Stimulated activated CD8-positive, alpha-beta memory T cell treated with anti-CD3 and anti-CD28 coated beads, Interleukin-2, amount 100 ng/mL, for 1 hour (primary cell): ENCODE measurements at places on chromosomes 1 and 21.

- DNase-seq, result no peak
These were observed 18.9 kb downstream of the VANGL2 start for GRCh38 chr1:160419150-160419837.

DNA sequence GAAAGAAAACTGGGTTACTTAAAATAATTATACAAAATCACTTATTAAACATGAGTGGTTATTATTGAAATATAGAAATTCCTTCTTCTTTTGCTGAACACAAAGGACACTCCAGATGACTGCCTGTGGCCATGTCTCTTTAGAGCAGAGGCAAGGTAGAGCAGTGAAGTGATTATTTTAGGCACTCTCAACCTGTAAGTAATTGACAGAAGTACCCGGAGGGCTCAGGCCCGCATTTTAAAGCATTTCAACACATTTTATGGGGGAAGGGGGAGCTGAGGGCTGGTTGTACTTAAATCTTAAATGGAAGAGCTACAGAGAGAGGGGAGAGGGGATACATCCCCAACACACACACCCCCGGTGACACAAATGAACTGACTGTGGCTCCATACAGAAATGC is 10.2 kb downstream of the OSCP1 start:
- no peak for DNase-seq

DNA sequence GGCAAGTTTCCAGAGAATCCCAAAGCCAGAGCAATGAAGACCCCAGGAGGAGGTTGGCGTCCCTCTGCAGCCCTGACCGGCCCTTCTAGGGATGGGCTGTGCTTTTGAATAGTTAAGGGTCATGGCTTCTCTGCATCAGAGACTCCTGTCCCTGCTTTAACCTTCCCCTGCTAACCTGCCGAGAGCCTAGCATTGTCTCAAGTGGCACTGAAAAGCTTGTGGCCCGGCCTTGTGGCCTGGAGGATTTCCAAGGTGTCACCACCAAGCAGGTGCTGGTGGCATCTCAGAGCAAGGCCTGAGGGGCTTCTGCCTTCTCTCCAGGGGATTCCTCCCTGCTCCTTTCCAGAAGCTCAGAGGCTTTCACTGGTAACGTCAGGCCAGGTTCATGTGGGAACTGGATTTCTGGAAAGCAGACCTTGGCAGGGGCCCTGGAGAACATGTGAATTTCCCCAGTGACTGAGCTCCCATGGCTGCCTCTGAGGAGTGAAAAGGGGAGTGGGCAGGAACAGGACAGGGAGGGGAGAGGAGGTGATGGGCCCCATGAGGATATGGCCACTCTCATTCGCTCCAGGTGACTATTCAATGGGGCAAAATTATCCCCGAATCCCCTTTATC is 409.9 kb downstream of the PTPRU start:
- no peak for DNase-seq

DNA sequence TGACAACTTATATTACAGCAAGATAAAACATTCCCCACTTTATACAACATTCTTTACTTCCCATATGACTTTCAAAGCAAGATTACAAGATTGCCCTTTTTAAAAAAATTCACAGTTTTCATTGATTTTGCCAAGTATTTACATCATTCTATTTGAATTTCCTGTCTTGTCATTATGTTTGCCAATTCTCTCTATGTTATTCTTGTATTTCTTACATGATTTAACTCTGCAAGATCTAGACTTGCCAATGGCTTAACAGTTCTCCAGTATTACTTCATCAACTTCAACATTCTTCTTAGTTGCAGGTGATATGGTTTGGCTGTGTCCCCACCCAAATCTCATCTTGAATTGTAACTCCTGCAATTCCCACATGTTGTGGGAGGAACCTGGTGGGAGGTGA is 31.6 kb downstream of the FMO4 start:
- DNase-seq, result no peak

DNA sequence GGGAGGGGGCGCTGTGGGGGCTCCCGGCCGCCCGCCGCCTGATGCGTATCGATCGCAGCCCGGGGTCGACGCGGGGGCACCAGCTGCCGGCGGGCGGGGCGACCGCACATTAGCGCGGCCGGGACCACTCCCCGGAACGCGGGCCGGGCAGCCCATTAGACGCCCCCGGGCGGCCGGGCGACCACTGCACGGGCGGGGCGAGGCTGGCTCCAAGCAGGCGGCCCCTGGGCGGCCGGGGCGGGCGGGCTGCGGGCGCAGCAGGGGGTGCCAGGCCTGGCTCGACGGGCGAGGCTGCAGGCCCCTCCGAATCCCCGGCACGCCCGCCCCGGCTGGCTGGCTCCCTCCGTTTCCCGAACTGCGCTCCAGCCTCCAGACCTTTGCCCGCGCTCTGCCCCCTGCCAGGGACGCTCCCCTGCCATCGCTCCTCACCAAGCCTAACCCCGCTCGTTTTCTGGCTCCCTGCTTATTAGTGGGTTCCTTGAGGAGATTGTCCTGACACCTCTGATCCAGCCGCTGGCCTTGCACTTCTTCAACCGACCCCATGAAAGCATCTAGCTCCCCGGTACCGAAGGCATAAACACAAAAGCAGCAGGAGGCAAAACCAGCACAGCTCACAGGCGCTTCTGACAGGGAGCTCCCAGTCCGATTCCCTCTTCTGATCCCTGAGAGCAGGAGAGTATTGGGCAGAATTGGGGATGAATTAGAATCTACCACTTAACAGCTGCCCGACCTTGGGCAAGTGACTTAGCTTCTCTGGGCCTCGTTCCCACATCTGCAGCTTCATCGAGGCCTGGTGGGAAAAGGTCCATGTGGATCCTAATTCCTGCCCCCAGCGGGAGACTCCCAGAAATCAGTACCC is 92.6 kb upstream of the CASZ1 start:
- no peak for DNase-seq

DNA sequence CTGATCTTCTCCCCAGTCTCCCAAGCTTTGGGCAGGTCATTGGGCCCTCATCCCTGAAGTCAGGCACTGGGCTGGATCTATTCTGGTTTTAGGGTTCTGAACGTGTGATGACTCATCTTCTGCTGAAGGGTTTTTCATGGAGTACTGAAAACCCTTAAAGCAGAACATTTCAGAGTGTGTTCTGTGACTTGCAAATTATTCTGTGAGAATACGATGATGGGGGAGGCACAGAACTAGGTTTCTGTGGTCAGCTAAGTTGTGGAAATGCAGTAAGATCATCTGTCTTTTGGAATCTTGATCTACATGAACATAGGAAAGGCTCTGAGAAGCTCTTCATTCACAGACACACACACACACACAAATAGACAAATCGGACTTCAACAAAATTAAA is 46.2 kb downstream of the NAV1 start:
- DNase-seq, result no peak
